Kidney tubule cell (primary cell): ENCODE measurements at places on chromosomes 1 and 21.
A peak's percentile ranks its signal among the peaks of the same experiment; 100 is the strongest.

DNA sequence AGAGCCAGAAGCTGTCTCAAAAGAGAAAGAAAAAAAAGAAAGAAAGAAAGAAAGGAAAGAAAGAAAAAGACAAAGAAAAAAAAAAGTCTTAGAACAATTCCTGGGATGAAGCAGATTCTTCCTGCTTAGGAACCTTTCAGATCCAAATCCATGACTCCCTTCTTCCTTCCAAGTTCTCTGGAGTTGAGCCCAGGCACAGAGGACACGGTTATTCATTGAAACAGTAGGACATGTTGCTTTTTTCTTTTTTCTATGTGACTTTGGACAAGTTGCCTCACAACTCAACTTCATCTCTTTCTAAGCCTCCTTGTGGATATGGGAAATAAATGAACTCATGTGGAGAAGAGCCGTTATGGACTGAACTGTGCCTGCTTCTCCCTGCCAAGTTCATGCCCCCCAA, 14.7 kb upstream of the TNFRSF8 start:
- DNase-seq = no peak

DNA sequence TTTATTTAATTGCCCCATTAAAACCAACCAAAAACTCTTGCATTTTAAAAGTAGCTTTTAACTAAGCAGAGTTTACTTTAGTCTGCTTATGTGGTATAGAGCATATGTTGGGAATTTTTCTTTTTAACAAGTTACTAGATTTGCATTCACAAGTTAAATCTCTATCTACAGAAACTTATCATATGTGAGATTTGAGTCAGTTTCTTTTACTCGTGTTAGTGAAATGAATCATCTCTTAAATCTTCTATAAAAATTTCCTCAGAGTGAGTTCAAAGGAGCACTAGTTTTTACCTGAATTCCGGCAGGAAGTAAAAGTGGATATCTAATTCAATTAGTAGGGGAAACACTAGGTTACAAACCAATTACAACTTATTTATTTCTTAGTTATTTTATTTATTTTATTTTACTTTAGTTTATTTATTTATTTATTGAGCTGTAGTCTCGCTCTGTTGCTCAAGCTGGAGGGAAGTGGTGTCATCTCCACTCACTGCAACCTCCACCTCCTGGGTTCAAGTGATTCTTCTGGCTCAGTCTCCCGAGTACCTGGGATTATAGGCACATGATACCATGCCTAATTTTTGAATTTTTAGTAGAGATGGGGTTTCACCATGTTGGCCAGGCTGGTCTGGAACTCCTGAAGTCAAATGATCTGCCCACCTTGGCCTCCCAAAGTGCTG, 1609.6 kb upstream of the B3GALT2 start:
- DNase-seq = no peak

GRCh38 chr1:64497088-64497883, 27.4 kb downstream of the CACHD1 start:
- DNase-seq = no peak

- no peak for DNase-seq
Observed at GRCh38 chr1:185526344-185527307, 207.6 kb upstream of the HMCN1 start.

DNA sequence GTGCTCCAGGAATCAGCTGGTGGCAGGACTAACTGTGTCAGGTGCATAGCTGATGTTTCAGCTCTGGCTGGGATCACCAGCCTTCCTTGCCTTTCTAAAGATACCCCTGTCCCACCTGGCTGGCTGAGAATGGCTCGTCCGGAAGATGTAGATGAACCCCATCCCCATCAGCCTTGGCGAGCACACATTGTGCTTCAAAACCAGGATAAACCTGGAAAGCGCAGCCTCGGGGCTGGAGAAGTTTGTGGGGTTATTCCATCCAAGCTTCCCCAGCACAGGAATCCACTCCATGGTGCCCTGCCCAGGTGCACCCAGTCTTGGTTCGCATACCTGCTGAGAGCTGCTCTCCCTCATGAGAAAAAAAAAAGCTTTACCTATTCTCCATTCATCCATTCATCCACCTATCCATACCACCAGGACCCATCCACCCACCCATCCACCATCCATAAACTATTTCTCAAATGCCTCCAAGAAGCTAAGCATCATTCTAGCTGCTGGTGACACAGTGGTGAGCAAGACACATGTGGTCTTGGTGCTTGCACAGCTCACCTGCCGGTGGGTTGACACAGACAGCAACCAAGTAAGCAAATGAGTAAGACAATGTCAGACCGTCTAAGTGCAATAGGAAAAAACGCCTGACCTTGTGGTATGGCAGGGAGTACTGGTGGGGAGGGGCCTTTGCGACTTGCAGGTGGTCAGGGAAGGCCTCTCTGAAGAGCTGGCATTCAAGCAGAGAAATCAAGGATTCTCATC, 94.0 kb downstream of the DMRTB1 start:
- peak; percentile 62 for DNase-seq

DNA sequence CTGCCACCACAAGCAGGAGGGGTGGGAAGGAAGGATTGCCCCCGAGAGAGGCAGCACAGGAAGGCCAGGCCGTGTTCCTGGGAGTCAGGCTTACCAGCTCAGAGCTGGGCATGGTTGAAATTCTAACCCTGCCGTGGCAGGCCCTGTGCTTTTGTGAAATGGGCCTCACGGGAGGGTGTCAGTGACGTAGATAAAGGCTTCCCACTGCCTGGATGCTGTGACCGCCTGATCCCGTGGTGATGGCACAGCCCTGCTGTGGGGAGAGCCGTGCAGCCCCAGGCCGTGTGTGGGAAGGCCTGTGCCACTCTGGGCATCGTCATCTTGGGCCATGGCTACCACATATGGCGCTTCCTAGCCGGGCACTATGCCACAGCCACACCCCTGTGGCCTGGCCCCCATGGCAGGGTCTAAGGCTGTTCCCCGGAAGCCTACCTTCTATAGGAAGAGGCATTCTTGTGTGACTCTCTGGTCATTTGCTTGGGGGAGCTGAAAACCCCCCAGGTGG, 161.3 kb downstream of the PCBP3 start:
- no peak for DNase-seq

DNA sequence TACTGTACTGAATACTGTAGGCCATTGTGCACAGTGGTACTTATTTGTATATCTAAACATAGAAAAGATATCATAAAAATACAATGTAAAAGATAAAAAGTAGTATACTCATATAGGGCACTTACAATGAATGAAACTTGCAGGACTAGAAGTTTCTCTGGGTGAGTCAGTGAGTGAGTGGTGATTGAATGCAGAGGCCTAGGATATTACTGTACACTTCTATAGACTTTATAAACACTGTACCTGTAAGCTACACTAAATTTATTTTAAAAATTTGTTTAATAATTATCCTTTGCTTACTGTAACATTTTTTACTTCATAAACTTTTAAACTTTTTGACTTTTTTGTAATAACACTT, 82.5 kb downstream of the FGGY start:
- no peak for DNase-seq

GRCh38 chr1:12654657-12655056, 10.8 kb downstream of the AADACL4 start:
- no peak for DNase-seq

DNA sequence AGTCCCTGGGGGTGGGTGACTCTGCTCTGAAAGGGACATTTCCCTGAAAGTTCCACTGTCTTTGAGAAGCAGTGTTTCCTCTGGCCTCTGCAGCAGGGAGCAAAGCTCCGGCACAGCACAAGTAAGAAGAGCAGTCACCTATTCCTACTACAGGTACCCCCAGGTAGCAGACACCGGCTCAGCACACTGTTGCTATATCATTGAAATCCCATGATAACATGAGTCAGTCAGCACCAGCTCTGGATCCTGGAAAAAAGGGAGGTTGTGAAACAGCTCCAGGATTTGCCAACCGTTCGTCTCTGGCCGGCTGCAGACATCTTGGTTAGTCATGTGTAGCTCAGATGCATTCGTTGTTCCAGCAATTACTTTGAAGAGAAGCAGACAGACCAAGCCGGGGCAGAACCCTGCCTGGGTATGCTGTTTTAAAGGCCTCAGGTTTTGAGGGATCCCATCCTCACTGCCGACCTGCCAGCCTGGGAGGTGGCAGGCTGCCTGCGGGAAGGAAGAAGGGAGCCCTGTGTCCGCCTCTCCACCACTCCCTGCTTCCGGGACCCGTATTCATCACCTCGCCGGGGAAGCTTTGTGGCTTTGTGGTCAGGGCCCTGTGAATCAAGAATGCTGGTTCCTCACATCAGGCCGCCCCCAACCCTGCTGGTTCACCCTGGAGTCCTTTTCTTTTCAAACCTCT, 139.2 kb downstream of the CLIC6 start:
- peak; percentile 94 for DNase-seq

- DNase-seq = peak; percentile 58
Observed at GRCh38 chr1:44707959-44708831, 22.8 kb downstream of the RNU5D-1 start.

GRCh38 chr21:45788637-45789506, 145.3 kb downstream of the PCBP3 start:
- DNase-seq = peak; percentile 20

- no peak for DNase-seq
Observed at GRCh38 chr1:55374801-55375616, 159.8 kb upstream of the USP24 start.

DNA sequence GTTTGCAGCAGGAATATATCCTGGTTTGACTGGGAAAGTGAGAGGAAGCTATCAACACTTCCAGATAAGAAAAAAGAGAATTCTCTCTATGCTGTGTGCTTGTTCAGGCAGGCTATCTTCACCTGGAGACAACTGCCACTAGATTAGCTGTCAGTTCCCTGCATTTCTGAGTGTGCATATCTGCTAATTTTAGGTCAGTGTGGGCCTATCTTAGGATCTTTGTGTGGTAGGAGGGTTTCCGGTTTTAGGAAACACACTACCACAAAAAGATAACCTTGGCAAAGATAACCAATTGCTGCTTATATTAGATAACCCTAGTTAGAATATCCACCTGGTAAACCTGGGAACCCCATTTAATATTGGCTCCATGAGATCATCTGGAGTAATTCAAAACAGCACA, 22.5 kb upstream of the GBP5 start:
- no peak for DNase-seq

DNA sequence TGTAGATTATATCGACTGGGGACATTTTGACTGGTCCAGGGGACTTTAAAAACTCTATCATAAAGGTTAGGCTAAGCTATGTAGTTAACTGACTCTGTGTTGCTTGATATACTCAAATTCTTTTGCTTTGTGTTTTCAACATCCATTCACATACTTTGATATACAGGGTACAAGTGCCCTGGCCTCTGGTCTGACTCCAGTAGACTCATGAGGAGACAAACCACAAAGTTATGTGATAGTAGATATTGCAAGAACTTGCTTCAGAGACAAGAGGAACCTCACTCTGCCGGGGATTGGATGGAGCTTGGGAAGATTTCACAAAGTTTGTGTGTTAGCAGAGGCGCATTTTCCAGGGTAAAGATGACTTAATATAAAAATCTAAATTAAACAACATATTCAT, 1.3 kb downstream of the GORAB start:
- DNase-seq = peak; percentile 20

DNA sequence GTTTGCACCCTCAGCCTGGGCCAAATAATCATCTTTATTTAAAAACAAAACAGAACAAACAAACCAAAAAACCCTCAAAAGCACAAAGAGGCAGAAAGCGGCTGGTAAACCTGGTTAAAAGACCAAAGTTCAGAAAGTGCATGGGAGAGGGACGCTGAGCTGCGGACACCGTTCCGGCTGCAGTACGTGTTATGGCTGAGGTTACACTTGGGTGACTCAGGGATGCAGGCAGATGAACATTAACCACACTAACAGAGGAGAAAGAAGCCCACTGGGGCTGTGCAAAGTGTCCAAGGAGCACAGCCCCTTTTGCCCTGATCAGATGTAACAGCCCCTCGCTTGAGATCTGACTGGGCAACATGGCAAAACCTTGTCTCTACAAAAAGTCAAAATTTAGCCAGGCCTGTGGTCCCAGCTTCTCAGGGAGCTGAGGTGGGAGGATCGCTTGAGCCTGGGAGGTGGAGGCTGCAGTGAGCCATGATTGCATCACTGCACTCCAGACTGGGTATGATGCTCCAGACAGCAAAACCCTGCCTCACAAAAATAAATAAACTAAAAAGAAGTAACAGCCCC, 28.3 kb downstream of the GPR157 start:
- DNase-seq = peak; percentile 57
